ENCODE measurements at places on chromosomes 7 and 10. TPM values are rescaled to one million over a fixed set of nuclear protein-coding genes. Genes with fewer than 3 reads are reported as not detected.

The STK31 gene
- total RNA-seq: not detected

The C10orf143 gene
- 0.08 TPM for total RNA-seq

The NPSR1 gene
- total RNA-seq: not detected

The KNDC1 gene
- 0.34 TPM for total RNA-seq

The GIMAP2 gene
- total RNA-seq: 12.6 TPM

The JAZF1 gene
- total RNA-seq: 15.3 TPM

The RBP4 gene
- not detected for total RNA-seq

The SLC13A1 gene
- not detected for total RNA-seq

The ZNF365 gene
- 1.6 TPM for total RNA-seq

The AFAP1L2 gene
- 0.37 TPM for total RNA-seq

Measured in SK-MEL-5 (cell line).